ENCODE measurements at places on chromosomes 3 and 15.

DNA sequence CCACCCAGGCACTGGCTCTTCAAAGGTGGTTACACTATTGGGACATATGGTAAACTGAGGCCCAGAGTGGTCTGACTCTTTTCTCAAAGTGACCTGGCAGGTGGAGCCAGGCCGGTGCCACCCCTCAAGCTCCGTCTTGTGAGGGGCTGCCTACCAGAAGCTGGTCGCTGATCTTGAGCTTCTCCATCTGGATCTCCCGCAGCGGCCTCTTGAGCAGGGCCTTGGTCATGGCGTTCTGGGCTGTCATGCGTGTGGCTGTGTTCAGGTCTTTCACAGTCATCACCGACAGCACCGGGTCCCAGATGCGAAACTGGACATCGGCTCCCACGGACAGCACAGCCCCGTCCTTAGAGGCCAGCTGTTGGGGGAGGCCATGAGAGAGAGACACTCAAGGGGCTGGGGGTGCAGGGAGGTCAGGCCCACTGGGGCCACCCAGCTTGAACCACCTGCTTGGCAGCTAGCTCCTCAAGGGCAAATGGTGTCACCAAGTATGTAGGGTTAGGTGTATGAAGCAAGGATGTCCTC lies 3.6 kb downstream of the STOML1 start:
- no peak for DNase-seq

DNA sequence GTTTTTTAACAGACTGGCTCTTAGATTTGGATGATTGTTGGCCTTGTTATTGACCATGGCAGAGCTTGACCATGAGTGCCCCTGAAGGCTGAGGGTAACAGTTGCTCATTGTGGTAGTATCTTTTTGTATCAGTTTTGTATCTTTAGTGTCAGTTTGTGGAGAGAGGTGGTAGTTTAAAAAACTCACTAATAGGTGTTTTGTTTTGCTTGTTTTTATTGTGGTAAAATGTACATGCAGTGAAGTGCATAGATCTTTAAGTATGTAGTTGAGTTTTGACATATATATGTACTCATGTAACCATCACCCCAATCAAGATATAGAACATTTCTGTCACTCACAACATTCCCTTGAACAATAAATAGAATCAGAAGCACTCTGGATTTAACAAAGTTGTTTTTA lies 9.8 kb downstream of the GMPS start:
- DNase-seq, result no peak

- DNase-seq, result no peak
Observed at GRCh38 chr3:186921578-186921977, 8.7 kb upstream of the ST6GAL1 start.

DNA sequence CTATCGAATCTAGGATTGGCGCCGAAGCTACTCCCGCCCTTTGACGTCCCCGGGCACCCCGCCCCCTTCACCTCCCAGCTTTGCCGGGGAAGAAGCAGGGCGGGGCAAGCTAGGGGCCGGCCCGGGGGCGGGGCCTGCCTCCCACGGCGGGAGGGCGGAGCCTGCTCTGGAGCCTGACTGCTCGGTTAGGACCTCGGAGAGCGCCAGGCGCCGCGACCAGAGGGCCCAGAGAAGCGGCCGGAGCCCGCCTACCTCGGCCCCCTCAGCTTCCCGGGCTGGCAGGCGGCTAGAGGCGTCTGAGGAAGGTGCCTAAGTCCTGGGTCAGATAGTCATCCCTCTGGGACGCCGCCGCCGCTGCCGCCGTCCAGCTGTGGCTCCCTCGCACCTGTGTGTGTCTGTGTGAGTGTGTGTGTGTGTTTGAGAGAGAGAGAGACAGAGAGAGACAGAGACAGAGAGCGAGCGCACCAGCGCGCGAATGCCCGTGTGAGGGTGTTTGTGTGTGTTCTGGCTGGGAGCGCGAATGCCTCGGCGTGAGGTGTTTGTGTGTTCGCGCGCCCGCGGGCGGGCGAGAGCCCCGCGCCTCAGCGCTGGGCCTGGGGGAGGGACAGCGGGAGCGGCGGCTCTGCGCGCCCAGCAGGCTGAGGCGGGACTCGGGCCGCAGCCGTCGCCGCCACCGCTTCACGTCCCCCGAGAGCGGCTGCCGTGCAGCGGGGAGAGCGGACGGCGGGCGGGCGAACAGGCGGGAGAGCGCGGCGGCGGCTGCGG lies at the start of gene STXBP5L:
STXBP5L (plus strand) TSS at position 176 of the 765 bp plus-strand sequence. CDS start 1,374 bp downstream, outside the sequence.
- DNase-seq, result no peak
